ENCODE measurements at places on chromosomes 2 and 18. TPM values are rescaled to one million over a fixed set of nuclear protein-coding genes. Genes with fewer than 3 reads are reported as not detected.

C2orf78 gene
- total RNA-seq = not detected

PIGN gene
- total RNA-seq = 61.3 TPM

KATNAL2 gene
- 3.0 TPM for total RNA-seq

NETO1 gene
- not detected for total RNA-seq

FAM237A gene
- total RNA-seq = not detected

FASTKD1 gene
- 43.7 TPM for total RNA-seq

IKZF2 gene
- total RNA-seq = 0.93 TPM

PLGLB1 gene
- not detected for total RNA-seq

MAPRE3 gene
- total RNA-seq = 2.3 TPM

PTH2R gene
- total RNA-seq = not detected

DPP10 gene
- not detected for total RNA-seq

GGCX gene
- 42.8 TPM for total RNA-seq

CHRNG gene
- not detected for total RNA-seq

FSHR gene
- not detected for total RNA-seq

FAM110C gene
- not detected for total RNA-seq

UGT1A4 gene
- not detected for total RNA-seq

Measured in thoracic aorta endothelial cell (primary cell).